Stimulated activated CD8-positive, alpha-beta memory T cell treated with anti-CD3 and anti-CD28 coated beads, Interleukin-4, amount 100 ng/mL, for 4 hours (primary cell): ENCODE measurements at places on chromosomes 3 and 15.

DNA sequence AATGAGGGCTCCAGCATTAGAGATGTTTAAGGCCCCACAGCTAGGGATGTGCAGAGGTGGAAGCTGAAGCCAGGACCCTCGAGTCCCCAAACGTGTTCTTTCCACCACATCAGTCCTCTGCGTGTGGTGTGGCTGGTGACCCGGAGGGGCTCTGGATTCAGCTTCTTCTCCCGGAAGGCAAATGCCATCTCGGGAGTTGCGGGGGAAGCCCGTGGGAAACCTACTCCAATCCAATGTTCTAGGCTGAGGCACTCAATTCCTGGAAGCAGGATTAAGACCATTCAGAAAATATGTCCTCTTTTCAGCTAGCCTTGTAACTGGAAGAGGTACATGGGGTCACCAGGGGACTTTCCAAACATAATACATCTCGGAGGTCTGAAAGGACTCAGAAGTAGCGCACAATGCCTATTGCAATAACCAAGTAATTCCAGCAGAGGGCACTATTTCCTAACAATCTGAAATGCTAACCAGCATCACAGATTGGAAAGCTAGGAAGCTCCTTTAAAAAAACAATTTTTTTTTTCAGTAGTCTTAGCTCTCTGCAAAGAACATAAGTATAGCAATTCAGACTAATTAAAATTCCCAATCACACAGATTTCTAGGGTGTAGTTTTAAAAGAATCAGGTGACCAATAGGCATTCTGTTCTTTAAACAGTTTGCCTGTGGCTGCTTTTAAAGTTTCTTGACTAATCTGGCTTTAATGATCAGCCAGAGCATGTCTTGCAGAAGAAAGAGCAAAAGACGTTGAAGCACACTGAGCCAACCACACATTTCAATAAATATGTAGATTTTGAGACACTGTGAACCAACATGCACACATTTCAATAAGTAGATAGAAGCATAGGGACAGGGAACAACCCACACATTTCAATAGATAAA lies 36.1 kb downstream of the BNC1 start:
- no peak for DNase-seq

GRCh38 chr3:157488144-157488543 lies 15.1 kb downstream of the VEPH1 start:
- DNase-seq = no peak

DNA sequence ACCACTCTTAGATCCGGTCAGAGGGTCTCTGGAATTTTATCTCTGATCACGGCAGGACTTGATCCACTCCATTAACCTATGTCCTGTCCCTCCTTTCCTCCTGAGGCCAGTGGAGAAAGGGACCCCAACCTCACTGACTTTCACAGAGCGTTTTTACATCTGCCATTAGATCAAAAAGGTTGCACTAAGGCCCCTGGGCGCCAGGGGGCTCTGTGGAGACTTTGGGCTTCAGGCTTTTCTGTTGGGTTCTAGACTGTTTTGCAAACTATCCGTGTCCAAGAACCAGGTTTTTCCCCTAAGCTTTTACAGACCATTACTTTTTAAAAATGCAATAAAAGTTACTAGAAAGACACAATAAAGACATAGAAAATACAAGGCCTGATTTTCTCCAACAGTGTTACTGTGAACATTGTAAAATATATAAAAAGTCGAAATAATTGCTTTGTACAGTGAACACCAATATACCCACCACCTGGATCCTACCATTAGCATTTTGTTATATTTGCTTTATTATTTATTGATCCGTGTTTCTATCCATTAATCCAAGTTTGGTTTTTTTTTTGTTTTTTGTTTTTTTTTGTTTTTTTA lies 159.7 kb downstream of the POLR2M start:
- no peak for DNase-seq

DNA sequence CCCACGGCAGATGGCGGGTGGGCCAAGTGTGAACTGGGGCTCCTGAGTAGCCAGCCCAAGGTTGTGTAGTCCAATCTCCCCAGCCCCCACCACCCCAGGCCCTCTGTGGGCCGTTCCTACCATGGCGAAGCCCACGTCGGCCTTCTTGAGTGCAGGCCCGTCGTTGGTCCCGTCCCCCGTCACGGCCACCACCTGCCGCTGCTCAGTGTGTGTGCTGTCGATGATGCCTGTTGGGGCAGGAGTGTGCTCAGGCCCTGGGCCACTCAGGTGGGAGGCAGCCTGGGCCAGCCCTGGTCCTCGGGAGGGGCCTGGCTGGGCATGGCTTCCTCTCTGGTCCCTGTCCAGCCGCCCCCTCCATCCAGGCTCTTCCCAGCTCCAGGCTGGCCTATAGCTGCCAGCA lies 25.0 kb upstream of the SEC13 start:
- DNase-seq = no peak

- no peak for DNase-seq
These were observed 49.0 kb downstream of the B3GNT5 start for GRCh38 chr3:183301937-183302580.

DNA sequence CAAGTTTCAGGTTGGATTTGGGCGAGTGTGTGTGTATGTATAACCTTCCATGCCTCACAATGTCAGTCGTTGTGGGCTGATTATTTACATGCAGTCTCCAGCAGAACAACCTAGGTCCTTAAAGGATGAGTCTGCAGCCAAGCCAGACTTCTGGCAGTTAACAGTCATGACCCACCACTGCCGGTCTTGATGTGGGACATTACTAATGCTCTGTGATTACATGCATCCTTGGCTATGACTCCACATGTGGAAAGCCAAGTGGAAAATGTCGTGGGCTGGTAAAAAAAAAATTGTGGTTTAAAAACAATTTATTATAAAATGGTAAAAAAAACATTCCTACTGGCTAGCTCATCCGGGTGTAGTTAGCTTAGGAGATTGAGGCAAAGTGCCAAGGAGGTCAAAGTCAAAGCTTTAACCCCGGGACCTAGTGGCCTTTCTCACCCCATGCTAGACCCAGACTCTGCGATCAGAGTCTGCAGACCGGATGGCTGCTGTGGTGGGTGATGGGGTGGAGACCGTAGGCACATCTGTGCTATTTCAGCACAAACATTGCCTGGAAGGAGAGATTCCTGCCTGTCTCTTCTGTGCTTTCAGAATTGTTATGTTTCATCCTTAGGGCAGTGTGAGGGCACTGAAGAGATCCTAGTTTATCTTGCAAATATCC lies 6.8 kb downstream of the RARRES1 start:
- no peak for DNase-seq
